ENCODE measurements at places on chromosomes 7 and 10.
A peak's percentile ranks its signal among the peaks of the same experiment; 100 is the strongest.

DNA sequence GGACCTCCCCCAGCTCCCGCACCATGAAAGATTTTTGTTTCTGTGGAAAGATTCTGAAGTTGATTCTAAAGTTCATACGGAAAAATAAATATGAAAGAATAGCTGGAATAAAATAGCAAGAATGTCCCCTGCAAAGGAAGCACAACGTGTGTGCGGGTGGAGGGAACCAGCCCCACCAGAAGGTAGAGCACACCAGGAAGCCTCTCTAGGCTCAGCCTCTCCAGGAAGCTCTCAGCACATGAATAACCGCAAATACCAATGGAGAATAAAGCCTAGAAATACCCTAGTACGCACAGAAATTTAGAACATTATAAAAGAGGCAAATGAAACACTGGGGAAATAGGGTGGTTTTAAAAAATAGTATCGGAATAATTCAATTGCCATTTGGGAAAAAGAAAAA is 24.6 kb upstream of the FAM170B start:
- no peak for DNase-seq

DNA sequence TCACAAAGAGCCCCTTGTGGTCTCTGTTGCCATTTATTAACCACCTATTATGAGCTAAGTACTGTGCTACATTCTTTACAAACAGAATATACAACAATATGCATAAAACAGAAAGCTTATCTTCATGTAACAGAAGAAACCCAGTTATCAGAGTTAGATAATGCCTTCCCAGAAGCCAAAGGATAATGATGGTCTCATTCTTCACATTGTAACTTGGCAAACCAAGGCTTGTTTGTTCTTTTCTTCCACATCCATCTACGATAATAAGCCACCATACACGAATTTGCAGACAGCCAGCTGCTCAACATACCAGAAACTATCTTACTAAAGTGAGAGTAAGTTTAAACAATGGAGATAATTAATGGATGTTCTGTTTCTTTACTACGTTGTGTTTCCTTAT is 127.6 kb downstream of the NEBL start:
- DNase-seq: no peak

DNA sequence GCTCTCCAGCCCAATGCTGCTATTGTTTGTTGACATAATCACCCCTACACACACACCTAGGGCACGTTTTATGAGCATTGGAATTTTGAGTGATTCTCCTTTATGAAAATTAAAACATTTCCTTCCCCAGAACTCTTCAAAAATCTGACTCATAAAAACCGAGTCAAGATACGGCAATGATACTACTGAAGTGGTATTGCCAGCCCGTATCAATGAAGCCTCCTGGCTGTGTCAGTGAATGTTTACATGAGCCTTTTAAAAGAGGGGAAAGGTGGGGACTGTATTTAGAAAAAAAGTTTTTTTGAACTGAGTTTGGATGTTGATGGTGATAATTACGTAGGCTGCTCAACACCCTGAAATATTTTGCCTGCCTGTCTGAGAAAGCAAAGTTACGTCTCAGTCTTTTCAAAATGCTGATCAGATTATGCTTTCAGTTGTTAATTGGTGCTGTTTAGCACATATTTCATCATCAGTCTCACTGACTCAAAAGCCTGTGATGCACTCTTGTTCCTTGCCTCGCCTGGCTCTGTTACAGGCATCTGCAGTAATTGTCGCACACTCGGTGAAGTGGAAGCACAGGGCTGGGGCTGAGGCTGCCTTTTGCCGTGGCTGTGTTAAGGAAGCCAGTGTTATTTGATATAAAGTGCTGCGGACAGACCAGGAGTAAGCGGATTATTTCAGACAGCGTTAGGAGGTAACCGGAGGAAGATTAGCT is 157.4 kb upstream of the TCF7L2 start:
- DNase-seq: peak; percentile 17

DNA sequence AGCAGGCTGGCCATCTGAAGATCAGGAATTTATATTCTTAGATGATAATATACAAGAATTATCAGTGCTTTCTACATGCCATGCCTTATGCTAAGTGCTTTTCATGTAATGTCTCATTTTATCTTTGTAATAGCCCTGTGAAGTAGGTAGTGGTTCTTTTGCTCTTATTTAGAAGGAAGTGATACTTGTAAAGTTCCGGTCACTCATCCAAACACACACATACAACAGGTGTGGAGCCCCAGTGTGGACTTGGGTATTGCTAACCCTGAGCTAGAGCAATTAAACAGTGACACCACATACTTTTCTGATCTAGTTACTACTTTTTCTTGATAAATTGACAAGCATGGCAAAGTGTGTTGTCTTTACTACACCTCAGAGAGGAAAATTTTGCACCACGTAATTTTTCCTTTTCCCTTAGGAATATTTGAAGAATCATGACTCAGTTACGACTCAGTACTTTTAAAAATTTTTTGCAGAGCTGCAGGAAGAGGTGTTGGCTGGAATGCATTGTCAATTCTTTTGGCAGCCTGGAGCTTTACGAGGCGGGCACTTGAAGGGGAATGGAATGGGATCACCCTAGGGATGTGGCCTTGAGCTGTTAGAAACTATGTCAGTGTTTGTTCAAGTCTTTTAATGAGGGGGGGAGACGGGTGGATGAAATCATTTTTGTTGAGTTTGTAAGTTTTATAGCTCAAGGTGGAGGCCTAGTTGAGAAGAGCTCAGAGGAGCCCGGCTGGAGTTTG is 212.5 kb upstream of the CELF2 start:
- no peak for DNase-seq

DNA sequence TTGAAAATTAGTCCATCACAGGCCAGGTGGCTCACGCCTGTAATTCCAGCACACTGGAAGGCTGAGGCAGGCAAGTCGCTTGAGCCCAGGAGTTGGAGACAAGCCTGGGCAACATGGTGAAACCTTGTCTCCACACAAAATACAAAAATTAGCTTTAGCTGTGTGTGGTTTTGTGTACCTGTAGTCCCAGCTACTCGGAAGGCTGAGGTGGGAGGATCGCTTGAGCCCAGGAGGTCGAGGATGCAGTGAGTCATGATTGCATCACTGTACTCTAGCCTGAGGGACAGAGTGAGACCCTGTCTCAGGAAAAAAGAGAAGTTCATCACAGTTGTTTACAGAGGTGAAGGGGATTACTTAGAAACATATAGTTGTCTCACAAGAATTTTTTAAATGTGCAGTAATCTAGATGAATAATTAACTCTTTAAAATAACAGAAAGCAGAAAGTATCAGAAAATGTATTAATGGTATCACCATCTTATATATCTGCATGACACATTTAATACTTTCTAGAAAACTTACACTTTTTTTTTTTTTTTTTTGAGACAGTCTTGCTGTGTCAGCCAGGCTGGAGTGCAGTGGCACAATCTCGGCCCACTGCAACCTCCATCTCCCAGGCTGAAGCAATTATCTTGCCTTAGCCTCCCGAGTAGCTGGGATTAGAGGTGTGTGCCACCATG is 8.9 kb downstream of the LCOR start:
- DNase-seq: no peak

DNA sequence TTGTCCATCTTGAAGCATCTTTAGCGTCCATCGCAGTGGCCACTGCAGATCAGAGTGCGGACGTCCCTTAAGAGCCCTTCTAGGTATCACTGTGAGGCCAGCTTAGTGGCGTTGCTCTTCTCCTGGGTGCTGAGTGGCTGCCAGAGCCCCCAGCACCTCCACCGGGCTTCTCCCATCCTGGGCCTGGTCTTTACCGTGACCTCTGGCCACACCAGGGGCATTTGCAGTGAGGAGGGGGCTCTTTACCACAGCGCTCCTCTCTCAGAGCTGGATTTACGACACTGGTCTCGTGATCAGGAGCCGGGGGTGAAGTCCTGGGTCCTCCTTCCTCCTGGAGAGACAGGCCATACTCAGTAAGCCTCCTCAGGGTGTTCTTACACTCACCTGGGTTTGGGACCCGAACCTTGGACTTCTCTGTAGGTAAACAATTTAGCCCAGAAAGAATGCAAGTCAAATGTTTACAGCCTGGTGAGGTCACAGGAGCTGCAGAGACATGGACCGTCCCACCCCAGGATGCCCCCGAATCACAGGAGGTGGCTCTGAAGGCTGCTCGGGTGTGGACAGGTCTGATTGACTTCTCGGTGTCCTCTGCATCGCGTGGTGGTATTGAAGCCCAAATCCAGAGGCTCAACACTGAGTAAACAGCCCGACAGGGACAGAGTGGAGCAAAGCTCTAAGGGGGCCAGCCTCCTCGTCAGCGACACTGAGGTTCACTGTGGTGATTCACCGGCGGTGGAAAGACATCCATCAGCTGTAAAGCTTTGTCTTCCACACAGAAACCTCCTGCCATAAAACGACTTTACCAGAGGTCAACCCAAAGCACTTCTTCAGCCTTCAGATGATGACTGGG is 33.0 kb downstream of the JAKMIP3 start:
- DNase-seq: no peak

GRCh38 chr10:101444058-101444898 is 90.3 kb downstream of the BTRC start:
- no peak for DNase-seq

- DNase-seq: no peak
These were observed 74.8 kb upstream of the NEBL start for GRCh38 chr10:20971901-20972300.

DNA sequence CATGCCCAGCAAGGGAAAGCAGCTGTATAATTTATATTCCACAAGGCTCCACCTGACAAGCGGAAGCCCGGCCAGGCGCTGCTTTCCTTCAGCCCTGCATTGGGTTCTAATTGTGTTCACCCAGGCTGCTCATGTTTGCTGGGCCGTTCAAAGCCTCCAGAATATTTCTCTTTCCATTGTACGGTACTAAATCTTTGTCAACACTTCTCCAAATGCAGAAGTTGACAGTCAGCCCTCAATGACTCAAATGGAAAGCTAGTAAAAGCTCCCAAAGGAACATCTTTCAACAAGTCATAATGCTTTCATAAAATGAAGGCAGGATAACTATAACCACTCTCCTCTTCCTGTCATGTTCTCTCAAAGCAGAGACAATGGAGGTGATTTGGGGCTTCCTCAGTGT is 17.8 kb upstream of the CPXM2 start:
- DNase-seq: no peak

- DNase-seq: no peak
These were observed 31.3 kb upstream of the DDC start for GRCh38 chr7:50596484-50596883.

- no peak for DNase-seq
These were observed 14.7 kb downstream of the GRID2IP start for GRCh38 chr7:6536262-6537260.

DNA sequence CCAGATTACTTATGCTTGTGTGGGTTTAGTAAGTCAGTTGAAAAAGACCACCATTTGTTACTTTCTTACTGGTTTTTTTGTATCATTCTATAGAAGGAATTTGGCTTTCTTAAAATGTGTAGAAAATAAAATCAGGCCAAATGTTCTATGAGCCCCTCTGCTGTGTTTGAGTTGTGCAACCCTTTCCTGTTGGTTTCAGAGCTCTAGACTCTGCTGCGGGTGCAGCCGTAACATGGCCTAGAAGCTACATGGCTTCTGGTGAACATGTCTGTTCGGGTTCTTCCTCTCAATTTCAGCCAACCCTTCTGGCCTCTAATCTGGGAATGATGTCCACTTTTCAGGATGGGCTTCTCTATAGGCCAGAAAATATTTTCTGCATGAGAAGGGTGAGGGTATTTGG is 56.6 kb upstream of the RAB18 start:
- DNase-seq: no peak

GRCh38 chr7:36045830-36046341 is 107.2 kb upstream of the EEPD1 start:
- DNase-seq: no peak

Data from hippocampal formation (tissue), 2 donors.